ENCODE measurements at places on chromosomes 2 and 18.

- no peak for DNase-seq
Measured at GRCh38 chr2:126703311-126703710, 47.4 kb downstream of the GYPC start.

DNA sequence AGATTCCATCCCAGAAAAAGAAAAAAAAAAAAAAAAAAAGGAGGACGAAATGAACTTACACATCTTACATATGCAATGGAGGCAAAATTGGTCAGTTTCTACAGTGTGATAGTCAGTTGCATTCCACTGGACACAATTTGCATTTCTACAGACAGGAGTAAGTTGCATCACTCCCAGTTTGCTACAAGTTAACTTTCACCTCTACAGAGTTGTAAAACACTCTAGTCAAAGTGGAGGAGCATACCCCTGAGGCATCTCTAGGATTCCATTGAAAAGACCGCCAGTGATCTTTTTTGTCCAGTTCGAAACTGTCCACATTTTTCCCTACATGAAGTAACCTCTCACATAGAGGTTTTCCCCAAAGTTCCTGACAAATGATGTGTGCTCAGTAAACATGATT lies 202.8 kb downstream of the VAPA start:
- DNase-seq: no peak

- DNase-seq: no peak
Measured at GRCh38 chr2:4618141-4618540, 914.8 kb downstream of the DCDC2C start.

GRCh38 chr18:37567061-37567993 lies 1.7 kb upstream of the CELF4 start:
- no peak for DNase-seq

- no peak for DNase-seq
Measured at GRCh38 chr2:145399131-145399530, 879.2 kb upstream of the ZEB2 start.

GRCh38 chr2:239216614-239217273 lies 184.1 kb downstream of the HDAC4 start:
- DNase-seq: no peak

- no peak for DNase-seq
Measured at GRCh38 chr2:202508686-202509085, 126.1 kb upstream of the FAM117B start.

DNA sequence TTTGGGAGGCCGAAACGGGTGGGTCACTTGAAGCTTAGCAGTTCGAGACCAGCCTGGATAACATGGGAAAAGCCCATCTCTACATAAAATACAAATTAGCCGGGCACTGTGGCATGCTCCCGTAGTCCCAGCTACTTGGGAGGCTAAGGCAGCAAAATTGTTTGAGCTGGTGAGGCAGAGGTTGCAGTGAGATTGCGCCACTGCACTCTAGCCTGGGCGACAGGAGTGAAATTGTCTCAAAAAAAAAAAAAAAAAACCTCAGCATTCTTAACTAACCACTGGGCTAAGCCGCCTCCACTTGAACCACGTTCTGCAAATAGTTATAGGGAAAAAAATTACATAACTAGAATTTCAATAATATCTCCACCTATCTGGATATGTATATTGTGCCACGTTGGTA lies 2.3 kb downstream of the FOXI3 start:
- DNase-seq: no peak

DNA sequence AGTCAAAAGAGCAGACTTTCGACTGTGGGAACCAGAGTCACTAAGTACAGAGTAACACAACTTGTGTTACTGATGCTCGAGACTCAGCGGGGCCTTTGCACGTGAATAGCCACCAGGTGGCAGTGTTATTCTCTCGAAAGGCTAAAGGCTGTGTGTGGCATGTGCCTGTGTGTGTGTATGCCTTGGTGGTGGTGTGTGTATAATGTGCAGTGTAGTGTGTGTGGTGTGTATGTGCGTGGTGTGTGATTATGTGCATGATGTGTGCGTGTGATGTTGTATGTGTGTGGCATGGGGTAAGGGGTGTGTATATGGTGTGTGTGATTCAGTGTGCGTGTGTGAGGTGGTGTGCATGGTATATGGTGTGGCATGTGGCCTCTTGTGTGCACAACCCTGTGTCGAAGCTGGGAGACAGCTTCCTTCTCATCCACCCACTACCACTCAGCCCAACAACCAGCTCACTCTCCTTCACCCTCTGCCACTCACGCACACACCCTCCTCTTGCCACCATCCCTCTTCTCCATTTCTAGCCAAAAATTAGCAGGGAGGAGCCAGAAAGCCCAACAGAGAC lies 83.0 kb upstream of the ZNF532 start:
- no peak for DNase-seq

GRCh38 chr2:169221745-169222369 lies 140.5 kb downstream of the LRP2 start:
- DNase-seq: no peak

GRCh38 chr2:227509824-227510619 lies 38.1 kb downstream of the AGFG1 start:
- peak; percentile 41 for DNase-seq

All from skeletal muscle cell (primary cell).